NCI-H510A treated with DMSO at 0.1 percent for 48 hours (cell line): ENCODE measurements at places on chromosomes 7 and 10.

DNA sequence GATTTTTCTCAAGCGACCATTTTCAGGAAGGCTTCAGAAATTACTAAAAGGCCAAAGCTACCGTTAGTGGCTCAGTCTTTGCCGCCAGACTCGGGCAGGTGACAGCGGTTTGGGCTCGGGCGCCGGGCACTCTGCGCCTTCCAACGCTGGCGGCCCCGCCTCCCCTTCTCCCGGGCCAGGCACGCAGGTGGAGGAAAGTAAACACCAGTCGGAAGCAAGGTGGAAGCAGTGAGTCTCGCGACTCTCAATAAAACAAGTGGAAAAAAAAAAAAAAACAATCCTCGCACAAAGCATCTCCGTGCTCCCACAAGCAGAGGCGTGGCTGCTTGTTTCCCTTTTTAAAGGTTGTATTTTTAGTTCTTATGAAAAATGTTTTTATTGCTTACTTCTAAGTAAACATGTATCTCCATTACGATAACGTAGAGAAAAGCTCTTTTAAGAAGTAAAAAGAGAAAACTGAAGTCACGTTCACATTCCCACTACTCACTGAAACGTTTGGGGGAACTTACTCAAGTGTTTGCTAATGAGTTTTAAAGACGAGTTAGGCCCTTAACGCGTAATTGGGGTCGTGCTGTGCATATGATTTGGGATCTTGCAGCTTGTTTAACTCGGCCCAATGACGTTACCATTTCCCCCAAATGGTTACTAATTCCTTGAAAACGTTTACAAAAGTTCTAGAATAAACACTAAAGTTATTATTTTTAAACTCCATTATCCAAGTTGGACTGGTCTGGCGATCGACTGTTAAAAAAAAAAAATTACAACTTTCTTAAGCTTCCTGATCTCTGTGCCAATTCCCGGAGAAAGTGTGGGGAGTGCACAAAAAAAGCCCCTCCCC, 864 bp downstream of the CDCA7L start:
- DNase-seq, result peak; percentile 79

DNA sequence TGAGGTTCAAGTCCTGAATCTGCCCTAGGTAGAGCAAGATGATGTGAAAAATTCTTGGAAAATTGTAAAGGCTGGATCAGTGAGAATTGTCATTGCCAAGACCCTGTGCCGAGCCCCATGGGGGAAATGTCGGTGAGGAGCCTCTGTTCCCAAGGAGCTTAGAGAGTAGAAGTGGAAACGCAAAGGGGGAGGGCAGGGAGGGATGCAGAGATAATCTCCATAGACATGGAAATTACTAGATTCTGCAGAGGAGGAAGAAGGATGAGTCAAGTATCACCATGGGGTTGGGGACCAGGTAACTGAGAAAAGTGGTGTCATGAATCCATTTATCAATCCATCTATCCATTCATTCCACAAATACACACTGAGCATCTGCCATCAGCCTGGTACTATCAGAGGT, 26.0 kb downstream of the DUSP5 start:
- DNase-seq, result no peak

GRCh38 chr7:97460433-97460832, 271.5 kb upstream of the TAC1 start:
- no peak for DNase-seq

DNA sequence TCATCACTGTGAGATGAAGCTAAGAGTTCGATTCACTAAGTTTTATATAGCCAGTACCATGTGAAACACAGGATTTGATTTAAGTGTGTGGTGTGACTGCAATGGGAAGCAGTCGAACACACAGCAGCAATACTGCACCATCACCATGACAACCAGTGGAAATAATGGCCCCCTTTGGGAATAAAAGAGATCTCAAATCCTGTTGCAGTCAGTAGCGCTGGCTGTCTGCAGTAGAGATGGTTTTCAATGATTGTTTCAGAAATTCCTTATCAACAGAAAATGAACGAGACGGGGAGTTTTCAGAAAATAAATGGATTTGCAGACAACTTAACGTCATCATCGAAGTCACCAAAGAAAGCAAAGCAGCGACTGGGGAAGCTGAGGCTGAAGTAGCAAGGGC, 91.0 kb downstream of the PTPRE start:
- DNase-seq, result no peak

- DNase-seq, result no peak
Observed at GRCh38 chr10:43350686-43351085, 20.8 kb upstream of the FXYD4 start.

GRCh38 chr7:110531186-110531585, 559.7 kb upstream of the LRRN3 start:
- DNase-seq, result no peak

DNA sequence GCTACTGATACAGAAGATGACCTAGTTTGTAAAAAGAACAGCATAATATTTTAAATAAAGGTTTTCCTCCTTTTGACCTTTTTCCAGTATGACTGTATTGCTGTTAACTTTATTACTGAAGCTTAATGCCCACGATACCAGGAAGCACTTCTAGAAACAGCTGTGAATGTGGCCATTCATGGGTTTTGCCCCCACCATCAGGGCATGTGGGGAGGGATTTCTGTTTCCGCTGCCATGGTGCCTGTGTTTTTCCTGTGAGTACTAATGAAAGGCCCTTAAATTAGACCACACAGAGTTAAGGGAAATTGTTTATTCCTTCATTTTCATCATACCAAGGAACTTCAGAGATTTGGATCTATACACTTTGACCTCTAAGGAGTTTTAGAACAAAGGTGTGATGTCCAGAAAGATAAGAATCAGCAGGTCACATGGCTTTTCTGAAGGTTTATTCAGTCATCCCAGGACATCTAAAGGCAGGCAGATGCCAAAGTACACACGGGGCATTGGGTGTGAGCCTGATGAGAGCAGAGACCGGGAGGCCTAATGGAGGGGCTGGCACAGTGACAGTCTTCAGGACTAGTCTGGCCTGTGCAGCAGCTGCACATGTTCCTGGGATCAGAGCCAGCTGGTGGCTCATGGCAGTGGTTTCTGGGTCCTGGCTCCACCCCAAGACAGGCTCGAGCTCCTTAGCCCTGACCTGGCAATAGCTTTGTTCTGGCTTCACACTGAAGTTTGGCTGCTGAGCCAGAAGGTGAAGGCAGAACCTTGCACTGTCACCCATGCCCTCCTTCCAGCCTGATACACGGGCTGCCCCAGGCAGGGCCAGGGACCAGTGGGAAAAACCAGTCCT, 190.9 kb downstream of the REEP3 start:
- DNase-seq, result no peak

GRCh38 chr7:67913604-67914003, 917.0 kb downstream of the TYW1 start:
- DNase-seq, result no peak

- DNase-seq, result no peak
Observed at GRCh38 chr7:97017192-97018125, 7.2 kb downstream of the DLX5 start.

- no peak for DNase-seq
Observed at GRCh38 chr7:128591705-128592104, 80.4 kb upstream of the GARIN1A start.

DNA sequence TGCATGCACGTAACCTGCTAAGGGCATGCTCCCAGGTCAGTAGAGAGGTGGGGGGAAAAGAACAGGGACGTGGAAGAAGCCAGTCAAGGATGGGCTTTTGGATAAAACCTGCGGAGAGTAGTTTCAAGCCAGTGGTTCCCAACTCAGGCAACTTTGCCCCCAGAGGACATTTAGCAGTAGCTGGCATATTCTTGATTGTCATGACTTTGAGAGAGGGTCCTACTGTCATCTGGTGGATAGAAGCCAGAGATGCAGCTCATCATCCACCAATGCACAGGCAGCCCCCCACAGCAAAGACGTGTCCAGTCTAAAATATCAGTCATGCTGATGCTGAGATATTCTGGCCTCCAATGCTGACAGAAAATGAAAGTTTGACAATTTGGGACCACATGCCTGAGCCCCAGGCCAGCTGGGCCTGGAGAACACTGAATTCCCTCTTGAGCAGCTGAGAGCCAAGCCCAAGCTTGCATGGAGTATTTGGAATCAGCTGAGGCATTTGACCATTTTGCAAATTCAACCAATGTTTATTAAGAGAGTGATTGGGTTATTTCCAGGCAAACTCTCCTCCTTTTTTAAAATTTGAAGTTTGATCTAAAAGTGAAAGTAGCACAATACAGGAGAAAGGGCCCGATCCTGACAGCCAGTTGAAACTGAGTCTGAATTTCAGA, 110.0 kb upstream of the C7orf33 start:
- DNase-seq, result no peak

- no peak for DNase-seq
Observed at GRCh38 chr7:65325793-65326432, 47.7 kb upstream of the ZNF92 start.

DNA sequence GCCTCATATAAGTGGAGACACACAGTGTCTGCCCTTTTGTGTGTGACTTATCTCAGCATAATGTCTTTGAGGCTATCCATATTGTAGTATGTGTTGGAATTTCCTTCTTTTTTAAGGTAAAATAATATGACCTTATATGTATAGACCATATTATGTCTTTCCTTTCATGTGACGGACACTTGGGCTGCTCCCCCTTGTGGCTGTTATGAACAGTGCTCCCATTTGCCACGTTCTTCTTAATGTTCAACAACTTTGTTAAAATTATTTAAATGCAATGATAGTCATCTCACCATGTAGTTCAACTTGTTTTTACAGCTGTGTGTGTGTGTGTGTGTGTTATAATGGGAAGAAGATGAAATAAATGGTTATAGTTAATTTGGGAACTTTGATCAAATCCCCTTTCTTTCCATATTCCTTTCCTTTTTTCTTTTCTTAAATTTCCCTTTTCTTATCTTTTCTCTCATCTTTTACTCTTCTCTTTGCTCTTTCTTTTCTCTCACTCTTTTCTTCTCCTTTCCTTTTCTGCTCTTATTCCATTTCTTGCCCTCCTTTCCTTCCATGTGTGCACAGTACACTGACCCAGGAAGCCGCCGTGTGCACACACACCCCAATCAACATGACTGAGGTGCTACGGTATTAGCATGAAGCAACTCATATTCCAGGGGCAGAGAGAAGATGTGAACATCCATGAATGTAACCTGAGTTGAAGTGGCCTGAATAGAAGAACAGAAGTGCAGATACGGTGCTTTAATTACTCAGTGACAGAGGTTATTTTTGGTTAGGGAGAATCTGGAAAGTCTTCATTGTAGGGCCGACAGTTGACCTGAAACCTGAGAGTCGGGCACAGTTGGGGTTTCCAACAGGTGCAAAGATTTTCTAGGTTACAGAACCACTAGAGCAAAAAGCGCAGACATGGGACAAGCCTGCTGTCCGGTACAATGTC, 596.6 kb downstream of the SDK1 start:
- peak; percentile 21 for DNase-seq

GRCh38 chr7:124655990-124656389, 109.6 kb downstream of the GPR37 start:
- DNase-seq, result peak; percentile 48
